B cell (primary cell): ENCODE measurements at places on chromosomes 12 and 14. TPM values are rescaled to one million over a fixed set of nuclear protein-coding genes. Genes with fewer than 3 reads are reported as not detected.

DNA sequence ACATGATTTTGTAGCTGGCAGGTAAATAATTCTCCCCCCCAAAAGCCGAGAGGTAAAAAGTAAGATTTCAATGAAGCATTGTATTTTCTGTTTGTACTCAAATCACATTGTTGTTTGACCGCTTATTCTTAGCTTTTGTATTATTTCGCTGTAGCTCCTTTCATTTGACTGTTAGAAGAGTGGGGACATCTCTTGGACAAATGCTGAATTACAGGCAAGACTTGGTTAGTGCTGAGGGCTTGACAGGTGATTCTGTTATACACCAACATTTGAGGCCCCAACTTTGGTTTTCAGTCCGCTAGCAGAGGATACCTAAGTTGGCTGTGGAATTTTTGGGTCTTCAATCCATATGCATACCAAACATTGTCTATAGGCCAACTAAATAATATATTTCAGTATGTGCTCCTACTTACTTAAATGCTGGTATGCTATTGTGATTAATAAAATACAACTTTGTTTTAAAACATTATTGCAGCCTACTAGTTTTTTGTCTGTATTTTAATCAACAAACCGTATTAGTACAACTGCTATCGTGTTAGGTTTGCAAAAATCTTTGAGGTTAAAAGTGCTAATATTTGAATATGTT lies 102.2 kb downstream of the ERC1 start:
- no peak overlapping the region for H3K27ac ChIP-seq
- DNase-seq: peak; percentile 65

GRCh38 chr14:68722968-68723566 lies 69.8 kb downstream of the ZFP36L1 start:
- no peaks in the 10 kb centered on the region for H3K36me3 ChIP-seq
- no peaks in the 10 kb centered on the region for H3K27me3 ChIP-seq
- H3K4me3 ChIP-seq: no peak overlapping the region
- peaks cover 13% of the 10 kb centered on the region for H3K4me1 ChIP-seq

DNA sequence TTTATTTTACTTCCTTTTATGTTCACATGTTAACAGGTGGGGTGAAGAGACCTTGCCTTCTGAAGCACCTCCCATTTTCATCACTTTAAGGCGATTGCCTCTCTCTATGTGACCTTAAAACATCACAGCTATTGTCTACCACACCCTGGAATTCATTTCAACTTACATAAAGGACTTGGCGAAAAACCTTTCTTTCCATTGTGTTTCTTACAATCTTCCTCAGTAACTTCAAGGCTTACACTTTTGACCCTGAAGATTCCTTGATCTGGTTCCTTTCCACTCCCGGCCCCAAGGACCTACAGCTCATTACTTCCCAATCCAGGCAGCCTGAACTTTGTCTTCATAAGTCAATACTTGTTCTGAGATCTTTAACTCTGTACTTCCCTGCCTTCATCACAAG lies 443.3 kb downstream of the ADAMTS20 start:
- no peak overlapping the region for H3K4me3 ChIP-seq
- no peak for DNase-seq
- H3K27me3 ChIP-seq: no peaks in the 10 kb centered on the region
- no peak overlapping the region for H3K27ac ChIP-seq

GRCh38 chr14:56590535-56590960 lies 10.9 kb downstream of the TMEM260 start:
- H3K27me3 ChIP-seq: no peaks in the 10 kb centered on the region
- H3K4me3 ChIP-seq: no peak overlapping the region
- H3K4me1 ChIP-seq: no peaks in the 10 kb centered on the region
- H3K36me3 ChIP-seq: peaks cover 28% of the 10 kb centered on the region
- no peak overlapping the region for H3K27ac ChIP-seq

DNA sequence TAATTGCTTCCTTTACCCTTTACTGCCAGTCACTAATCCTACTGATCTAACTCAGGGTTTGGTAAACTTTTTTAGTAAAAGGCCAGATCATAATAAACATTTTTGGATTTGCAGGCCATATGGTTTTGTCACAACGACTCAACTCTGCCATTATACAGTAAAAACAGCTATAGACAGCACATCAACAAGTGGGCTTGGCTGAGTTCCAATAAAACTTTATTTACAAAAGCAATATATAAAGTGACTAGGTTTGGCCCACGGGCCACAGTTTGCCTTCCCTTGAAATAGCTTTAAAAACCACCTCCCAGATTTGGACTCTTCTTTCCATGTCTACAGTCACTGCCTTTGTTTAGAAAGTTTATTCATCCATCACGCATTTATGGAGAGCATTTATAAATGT lies 146.9 kb downstream of the NTF3 start:
- H3K4me3 ChIP-seq: no peak overlapping the region
- no peak overlapping the region for H3K27ac ChIP-seq
- H3K4me1 ChIP-seq: no peaks in the 10 kb centered on the region
- H3K27me3 ChIP-seq: no peaks in the 10 kb centered on the region
- DNase-seq: no peak

GRCh38 chr12:124768452-124769162 lies 95.1 kb downstream of the SCARB1 start:
- no peak overlapping the region for H3K4me3 ChIP-seq
- no peak overlapping the region for H3K27ac ChIP-seq
- H3K4me1 ChIP-seq: peaks cover 11% of the 10 kb centered on the region
- H3K36me3 ChIP-seq: no peaks in the 10 kb centered on the region
- DNase-seq: no peak

DNA sequence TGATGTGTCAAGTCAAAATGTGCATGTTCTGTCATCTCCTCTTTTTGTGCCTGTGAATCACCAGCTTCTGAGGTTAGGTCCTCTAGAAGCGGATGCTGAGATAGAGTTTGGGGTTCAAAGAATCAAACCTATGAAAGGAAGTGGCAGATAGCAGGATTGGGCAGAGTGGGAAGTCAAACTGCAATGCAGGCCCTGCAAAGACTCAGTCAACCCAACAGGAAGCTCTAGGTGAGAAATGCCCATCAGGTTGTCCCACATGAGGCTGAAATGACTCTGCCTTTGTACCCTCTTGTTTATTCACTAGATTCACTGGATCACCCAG lies 4.5 kb upstream of the MIA2 start:
- H3K36me3 ChIP-seq: no peaks in the 10 kb centered on the region
- no peak overlapping the region for H3K27ac ChIP-seq
- H3K27me3 ChIP-seq: no peaks in the 10 kb centered on the region
- H3K4me1 ChIP-seq: no peaks in the 10 kb centered on the region
- no peak for DNase-seq
- H3K4me3 ChIP-seq: no peak overlapping the region

DNA sequence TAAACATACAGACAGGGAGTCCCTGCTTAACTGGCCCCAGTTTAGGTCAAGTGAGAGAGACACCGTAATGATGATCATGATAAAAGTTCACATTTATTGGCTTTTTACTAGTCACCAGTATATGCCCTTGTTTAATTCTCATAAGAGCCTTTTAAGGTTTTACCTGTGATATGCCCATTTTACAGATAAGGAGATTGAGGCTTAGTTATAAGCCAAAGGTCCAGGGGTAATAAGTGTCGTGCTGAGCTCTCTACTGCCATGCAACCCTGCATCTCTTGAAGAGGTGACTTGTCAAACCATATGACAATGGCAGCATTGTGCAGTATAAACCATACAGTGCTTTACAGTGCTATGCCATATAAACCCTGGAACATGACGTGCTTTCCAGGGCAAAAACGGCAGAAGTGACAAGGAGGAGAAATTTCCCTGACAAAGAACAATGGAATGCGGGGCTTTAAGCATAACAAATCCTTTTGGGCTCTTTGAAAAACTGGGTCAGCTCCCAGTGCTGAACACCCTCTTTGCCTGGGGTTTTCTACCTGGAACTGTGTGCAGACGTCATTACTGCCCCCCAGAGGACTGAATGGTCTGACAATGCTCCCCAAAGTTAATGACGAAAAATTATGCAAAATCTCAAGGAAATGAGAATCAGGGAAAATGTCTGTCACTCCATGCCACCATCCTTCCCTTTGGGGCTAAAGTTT lies 59.7 kb upstream of the C14orf132 start:
- no peak for DNase-seq
- no peak overlapping the region for H3K27ac ChIP-seq
- no peaks in the 10 kb centered on the region for H3K4me1 ChIP-seq
- H3K4me3 ChIP-seq: no peak overlapping the region
- peaks cover 3% of the 10 kb centered on the region for H3K27me3 ChIP-seq

The SDS gene
- not detected in 2 replicates for total RNA-seq

The CEP170B gene
- total RNA-seq: 0.56 and 0.59 TPM in 2 replicates

The DBX2 gene
- not detected in 2 replicates for total RNA-seq

The GIT2 gene
- total RNA-seq: 163 and 177 TPM in 2 replicates

The SERPINA3 gene
- total RNA-seq: not detected in 2 replicates

The RBP5 gene
- 0.63 and 1.1 TPM in 2 replicates for total RNA-seq

The FOXN4 gene
- not detected in 2 replicates for total RNA-seq
